Stimulated activated CD4-positive, alpha-beta T cell treated with anti-CD3 and anti-CD28 coated beads, Interleukin-12 subunit alpha, Interleukin-12 subunit beta, amount 100 ng/mL, for 4 hours (primary cell): ENCODE measurements at places on chromosomes 7 and 10.

- DNase-seq, result no peak
These were observed 239.1 kb downstream of the ZMYND11 start for GRCh38 chr10:374354-374753.

- DNase-seq, result no peak
These were observed 381.5 kb downstream of the NEBL start for GRCh38 chr10:20515654-20516053.

DNA sequence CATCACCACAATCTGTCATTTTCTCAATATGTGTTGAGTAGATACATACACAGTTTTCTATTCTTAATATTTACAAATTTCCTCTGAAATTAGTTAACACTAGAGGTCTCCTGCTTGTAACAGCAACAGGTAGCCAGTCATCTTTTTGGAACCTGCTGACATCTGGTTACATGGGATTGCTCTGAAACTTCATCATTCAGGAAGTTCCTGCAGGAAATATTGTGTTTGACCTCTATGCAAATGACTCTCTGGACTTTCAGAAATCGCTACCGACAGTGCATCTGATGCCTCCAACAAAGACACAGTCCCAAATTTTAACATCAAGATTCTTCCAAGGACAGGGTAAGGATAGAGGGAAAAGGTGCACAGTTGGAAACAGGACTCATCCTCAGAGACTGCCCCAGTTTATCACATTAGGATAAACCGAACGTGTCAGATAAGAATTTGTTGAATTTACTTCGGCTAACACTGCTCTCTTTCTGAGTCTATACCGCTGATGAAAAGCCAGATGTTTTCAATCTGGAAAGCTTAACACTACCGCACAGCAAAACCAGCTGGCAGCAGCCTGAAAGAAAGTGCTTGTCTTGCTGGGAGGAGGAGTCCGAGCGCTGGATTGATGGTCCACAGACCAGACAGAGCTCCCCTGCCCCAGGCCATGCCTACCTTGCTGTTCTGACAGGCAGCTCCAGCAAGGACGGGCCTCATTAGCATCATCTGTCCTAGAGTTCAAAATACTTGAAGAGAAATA lies 633.4 kb downstream of the PARD3 start:
- DNase-seq, result no peak

DNA sequence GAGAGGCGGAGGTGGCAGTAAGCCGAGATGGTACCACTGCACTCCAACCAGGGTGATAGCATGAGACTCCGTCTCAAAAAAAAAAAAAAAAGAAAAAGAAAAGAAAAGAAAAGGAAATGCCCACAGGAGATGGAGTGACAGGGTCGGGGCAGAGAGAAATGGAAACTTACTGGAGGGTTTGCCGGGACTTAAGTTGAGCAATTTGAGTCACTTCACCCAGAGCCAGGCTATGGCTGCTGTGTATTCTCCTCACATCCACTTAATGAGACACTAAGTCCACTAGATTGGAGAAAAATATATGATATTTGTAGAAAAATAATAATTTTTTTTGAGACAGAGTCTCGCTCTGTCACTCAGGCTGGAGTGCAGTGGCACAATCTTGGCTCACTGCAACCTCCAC lies 4.6 kb upstream of the PFKFB3 start:
- DNase-seq, result no peak

DNA sequence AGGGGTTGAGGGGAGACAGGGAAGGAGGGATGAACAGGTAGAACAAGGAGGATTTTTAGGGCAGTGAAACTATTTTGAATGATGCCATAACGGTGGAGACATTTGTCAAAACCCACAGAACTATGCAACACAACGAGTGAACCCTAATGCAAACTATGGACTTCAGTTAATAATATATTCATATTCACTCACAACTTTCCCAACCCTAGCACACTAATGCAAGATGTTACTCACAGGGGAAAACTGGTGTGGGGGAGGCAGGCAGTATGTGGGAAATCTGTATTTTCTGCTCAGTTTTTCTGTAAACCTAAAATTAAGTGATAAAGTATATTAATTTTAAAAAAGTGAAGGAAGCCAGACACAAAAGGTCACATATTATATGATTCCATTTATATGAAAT lies 17.3 kb downstream of the GNA12 start:
- no peak for DNase-seq
